ENCODE measurements at places on chromosomes 12 and 14.

- DNase-seq, result peak; percentile 18
Observed at GRCh38 chr14:82872494-82872893, 1338.8 kb upstream of the SEL1L start.

DNA sequence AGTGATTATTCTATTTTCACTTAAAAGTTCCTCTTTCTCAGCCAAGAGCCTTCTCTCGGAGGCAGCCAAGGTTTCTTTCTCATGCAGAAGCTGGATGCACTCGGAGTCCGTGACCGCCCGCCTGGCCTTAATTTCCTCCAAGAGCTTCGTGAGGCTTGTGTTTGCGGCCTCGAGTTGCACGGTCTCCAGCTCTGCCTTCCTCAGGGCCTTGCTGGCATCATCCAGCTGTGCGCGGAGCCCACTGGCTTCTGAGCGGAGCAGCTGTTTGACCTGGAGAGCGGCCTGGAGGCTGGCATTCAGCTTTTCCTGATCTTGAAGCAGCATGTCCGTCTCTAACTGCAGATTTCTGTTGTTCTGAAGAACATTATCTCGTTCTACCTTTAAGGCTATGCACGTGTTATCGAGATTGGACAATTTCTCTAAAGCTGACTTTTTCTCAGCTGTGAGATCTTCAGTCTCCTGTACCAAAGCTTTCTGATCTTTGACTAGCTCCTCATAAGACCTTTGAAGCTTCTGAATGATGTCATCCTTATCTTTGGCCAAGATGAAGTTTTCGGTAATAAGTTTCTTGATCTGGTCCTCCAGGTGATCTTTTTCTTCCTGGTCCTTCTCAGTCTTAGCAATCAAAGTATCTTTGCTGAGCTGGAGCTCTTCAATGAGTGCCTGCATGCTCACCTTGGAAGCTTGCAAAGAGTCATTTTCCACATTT is 57.2 kb upstream of the VPS33A start:
- no peak for DNase-seq

GRCh38 chr14:105622329-105622955 is 96.1 kb downstream of the TMEM121 start:
- no peak for DNase-seq

DNA sequence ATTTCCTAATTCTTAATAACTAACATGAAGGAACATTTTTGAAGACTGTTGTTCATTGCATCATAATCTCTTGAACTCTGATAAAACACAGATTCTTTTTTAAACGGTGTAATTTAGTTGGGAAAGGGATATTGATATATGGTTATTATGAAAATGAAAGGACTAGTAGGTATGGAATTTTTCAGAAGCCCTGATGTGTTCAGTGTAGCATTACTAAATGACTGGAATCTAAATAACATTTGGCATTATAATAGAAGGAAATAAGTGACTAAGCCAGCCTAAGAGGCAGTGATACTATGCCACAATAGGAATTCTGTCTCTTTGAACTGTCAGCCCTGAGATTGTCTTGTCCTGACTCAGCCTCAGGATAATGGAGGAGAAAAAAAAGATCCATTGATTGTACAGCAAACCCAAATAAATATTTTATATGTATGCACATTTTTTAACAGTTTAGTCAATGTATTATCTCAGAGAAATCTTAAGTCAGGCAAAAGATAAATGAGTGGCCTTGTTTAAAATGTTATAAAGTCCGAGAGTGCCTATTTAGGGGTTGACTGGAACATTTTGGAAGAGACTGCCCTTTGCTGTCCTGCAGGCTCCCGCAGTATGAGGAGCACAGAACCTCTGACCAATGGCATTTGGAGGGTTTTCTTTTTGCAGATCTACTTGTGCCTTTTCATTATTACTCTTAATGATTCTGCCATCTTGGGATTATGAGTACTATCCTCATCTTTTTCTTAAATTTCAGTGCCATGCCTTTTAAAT is 271.2 kb downstream of the EGLN3 start:
- DNase-seq, result no peak

GRCh38 chr14:63301891-63302534 is 16.7 kb downstream of the GPHB5 start:
- no peak for DNase-seq

GRCh38 chr12:81591256-81591655 is 167.9 kb downstream of the PPFIA2 start:
- no peak for DNase-seq

DNA sequence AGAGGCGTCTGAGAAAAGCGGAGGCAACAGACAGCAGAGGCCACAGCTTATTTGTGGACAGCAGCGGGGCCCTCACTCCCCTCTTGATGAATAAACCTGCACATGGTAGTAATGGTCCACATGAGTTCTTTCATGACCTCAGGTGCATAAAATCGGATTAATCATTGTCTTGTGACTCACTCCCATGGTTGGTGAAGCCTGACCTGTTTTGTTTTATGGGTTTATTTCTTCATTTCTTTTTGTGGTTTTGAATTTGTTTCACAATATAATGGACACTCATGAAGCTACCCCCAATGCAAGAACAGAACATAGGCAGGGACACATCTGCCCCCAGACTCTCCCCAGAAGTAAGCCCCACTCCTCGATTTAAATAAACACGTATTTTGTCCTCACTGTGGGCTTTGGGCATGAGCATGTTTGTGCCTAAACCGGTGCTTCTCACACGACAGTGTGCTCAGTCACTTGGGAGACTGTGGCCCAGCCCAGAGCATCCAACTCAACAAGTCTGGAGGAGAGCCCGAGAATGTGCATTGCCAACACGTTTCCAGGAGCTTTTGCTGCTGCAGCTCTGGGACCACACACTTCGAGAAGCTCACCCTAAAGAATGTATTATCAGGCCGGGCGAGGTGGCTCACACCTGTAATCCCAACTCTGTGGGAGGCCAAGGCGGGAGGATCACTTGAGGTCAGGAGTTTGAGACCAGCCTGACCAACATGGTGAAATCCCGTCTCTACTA is 116.1 kb downstream of the SCARB1 start:
- DNase-seq, result peak; percentile 31

GRCh38 chr14:77066578-77067172 is 31.4 kb upstream of the CIPC start:
- no peak for DNase-seq
